ENCODE measurements at places on chromosomes 2 and 18. TPM values are rescaled to one million over a fixed set of nuclear protein-coding genes. Genes with fewer than 3 reads are reported as not detected.

ITGB6 gene
- not detected for total RNA-seq

NLRC4 gene
- total RNA-seq, result 0.27 TPM

ST8SIA3 gene
- total RNA-seq, result not detected

GALNT14 gene
- total RNA-seq, result 1.1 TPM

SLC9A4 gene
- 0.15 TPM for total RNA-seq

TNS1 gene
- total RNA-seq, result 0.81 TPM

LAMA3 gene
- not detected for total RNA-seq

ZNF892 gene
- total RNA-seq, result 4.3 TPM

REG3A gene
- total RNA-seq, result not detected

NEU4 gene
- total RNA-seq, result not detected

ZAP70 gene
- 432 TPM for total RNA-seq

EHBP1 gene
- total RNA-seq, result 31.5 TPM

POTEC gene
- total RNA-seq, result not detected
